ENCODE measurements at places on chromosomes 5 and 9.

DNA sequence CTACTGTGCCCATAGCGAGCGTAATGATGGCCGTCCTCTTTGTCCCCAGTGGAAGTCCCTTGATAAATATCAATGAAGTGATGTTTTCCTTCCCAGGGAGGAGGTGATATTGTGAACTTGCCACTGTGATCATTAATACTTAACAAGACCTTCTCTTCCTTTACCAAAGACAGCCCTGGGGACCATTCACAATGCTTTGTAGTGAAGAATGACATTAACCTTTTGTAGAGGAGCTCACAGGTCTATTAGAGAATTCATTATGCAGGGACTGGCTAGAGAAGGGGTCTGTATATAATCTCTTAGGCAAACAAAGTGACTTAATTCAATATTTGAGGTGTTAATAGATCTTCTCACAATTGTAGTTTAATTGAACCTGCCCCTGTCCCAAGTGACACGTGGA lies 452.9 kb upstream of the DMAC1 start:
- no peak for DNase-seq

- no peak for DNase-seq
Observed at GRCh38 chr5:146073239-146073900, 32.0 kb downstream of the PLAC8L1 start.

- DNase-seq = no peak
Observed at GRCh38 chr5:125848751-125849150, 574.5 kb upstream of the GRAMD2B start.

DNA sequence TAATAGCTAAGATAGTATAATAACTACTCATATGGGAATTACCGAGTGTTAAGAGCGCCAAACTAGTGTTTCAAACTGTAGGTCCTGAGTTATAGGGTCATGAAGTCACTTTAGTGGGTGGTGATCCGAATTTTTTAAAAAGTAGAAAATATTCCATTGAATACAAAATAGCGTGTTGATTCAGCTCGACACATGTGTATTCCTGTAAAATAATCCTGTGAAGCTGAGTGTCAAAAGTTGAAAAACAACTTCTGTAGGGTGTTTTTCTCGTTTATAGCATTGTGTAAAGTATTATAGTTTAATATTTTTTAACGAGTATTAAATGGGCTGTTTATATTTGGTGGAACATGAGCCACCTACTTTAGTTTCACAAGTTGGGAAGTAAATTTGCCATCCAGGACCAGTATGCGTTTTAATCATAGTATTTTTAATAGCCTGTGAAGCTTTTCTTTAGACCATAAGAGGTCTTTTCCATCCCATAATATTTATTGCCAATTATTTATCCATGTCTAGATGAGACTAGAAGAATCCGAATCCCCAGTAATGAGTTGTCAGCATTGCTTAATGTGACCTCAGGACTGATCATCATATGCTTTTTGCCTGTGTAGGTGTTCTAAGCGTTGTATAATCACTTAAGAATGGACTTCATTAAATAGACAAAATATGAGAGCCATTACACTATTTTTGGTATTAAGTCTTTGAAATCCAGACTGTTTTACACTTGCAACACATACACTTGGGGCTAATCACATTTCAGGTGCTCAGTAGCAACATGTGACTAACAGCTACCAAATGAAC lies 84.1 kb downstream of the PTPDC1 start:
- DNase-seq = no peak

- no peak for DNase-seq
Observed at GRCh38 chr5:142817949-142818431, 47.8 kb downstream of the ARHGAP26 start.

DNA sequence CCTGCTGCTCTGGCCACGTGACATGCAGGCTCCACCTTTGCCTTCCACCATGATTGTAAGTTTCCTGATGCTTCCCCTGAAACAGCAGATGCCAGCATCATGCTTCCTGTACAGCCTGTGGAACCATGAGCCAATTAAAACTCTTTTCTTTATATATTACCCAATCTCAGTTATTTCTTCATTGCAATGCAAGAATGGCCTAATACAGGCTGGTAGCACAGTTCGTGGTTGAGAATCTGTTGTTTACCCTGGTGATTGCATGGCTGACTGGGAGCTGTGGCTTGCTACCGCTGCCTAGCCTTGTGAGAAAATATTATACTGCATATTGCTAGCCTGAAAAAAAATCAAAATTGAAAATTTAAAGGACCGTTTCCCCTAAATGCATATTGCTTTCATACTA lies 44.8 kb upstream of the PTPN3 start:
- no peak for DNase-seq

- no peak for DNase-seq
Observed at GRCh38 chr9:88923653-88924288, 67.5 kb upstream of the S1PR3 start.

GRCh38 chr9:2082772-2083171 lies 67.6 kb downstream of the SMARCA2 start:
- no peak for DNase-seq

GRCh38 chr5:172113036-172113435 lies 75.0 kb downstream of the STK10 start:
- DNase-seq = no peak

DNA sequence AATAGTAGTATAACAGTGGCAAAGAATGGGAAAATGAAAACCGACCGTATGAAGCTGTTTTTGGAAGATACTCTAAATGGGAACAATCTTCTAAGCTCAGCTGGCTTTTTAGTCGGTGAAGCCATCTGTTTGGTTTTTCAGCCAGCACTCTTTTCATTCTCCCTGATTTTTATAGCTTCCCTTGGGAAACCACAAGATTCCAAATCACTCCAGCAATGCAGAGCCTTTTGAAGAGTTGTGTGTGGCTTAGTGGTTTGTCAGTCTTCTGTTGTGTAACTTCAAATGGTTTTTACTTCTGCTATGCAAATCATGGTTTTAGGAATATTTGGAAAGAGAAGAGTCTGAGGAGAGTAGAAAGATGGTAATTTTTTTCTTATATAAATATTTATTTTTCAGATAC lies 180.7 kb downstream of the KDM4C start:
- peak; percentile 93 for DNase-seq

GRCh38 chr5:44814761-44815160 lies 6.0 kb downstream of the MRPS30 start:
- no peak for DNase-seq

DNA sequence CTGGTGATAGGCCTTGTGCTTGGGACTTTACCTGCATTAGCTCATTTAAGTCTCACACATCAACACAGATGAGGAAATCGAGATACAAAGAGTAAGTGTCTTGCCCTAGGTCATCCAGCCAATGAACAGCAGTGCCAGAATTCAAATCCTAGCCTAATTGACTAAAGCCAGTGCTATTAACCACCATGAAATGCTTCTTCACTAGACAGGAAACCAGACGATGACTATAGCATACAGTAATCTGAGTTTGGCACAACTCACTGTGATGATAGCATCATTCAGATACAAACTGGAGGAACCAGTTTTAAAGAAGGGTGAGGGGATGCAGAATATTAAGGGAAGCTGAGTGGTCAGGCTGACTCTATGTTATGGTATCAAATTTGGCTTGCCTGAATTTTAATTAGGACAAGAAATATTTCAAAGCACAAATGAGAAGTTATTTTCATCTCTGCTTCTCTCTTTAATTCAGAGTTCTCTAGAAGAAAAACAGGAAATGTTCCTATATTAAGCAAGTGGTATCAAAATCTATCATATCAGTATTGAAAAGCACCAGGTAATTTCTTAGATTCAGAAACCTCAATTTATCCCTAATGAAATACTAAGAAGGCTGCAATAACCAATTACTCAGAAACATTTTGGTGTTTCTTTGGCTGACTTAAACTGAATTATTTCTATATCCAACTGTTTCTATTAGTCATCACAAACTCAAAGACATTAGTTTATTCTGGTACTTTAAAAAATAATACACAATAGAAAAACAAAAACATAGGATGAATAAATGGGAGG lies 147.0 kb upstream of the RASA1 start:
- DNase-seq = peak; percentile 74

GRCh38 chr5:180553530-180553929 lies 37.8 kb downstream of the SCGB3A1 start:
- DNase-seq = no peak

DNA sequence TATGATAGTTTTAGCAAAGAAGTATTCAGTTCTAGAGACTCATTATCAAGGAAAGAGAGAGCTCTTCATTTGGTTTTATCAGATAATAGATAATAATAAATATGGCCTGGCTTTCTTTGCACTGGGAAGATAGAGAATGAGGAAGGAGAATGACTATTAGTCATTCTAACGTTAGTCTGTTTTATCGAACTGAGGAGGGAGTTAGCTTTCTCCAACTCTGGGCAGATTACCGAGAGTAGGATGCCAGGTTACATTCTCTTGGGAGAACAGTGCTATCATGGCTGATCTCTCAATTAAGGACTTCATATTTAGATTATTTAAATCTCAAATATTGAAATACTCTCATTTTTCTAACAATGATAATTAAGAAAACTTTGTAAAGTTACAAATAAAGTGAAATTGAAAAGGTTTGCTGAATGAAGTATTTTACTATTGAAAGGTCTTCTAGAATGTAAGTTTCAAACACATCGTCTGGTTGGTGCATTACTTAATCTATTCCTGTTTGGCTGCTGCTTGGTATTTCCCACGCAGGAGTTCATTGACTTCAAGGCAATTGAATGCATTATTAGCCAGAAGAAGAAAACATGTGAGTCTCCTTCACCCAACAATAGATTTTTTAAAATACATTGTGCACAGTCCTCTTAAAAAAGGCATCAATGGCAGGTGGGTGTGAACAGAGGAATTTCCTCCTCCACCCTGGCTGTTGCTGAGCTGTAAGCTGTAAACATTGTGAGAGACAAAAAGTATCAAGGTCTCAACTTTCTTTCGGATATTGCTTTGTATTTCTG lies 140.8 kb downstream of the C9orf152 start:
- DNase-seq = no peak

- no peak for DNase-seq
Observed at GRCh38 chr5:1673042-1673677, 126.5 kb downstream of the MRPL36 start.

DNA sequence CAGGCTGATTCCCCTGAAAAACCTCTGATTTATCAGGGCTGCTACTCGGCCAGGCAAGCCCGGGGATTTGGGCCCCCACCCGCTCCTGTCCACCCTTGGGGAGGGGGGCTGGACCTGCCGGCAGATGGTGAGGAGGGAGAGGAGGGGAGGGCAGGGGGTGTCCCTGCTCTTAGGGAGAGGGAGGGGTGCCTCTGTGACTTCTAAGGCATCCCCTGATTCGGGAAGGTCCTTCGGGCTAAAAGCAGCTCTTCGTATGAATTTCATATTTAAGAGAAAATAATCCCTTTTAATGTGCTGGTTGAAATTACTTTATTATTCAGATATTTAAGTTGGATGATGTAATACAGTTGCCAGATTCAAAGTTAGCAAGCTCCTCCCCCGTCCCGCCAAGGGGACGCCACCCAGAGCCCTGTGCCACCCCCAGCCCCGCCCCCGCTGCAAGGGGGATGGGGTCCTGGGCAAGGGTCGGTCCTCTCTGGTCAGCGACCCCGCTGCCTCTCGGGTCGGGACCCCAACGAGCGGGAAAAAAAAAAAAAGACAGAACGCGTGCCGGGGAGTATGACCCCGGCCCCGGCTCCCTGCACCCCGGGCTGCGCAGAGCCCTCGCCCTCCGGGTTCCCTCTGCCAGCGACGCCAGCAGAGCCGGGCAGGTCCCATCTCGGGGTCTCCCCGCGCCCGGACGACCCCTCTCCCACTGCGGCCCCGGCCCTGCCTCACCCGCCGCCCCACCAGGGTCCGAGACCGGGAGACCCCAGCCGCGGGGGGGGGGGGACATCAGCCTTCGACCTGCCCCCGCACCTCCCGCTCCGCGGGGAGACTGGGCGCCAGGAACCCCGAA lies 12.4 kb downstream of the LHX3 start:
- no peak for DNase-seq

DNA sequence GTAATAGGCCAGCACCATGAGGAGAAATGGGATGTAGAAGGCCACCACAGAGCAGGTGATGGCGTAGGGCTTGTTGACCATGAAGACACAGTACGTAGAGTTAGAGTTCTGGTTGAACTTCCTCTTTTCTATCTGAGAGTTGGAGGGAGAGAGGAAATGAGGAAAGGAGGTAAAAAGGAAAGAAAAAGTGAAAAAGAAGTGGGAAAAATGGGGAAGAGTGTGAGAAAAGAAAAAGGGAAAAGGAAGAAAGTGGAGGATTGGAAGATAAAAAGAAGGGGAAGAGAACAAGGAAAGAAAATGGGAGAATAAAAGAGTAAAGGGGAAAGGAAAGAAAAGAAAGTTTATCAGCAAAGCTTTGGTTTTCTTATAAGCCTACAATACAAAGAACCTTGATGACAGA lies 126.1 kb downstream of the FBXO38 start:
- DNase-seq = no peak

DNA sequence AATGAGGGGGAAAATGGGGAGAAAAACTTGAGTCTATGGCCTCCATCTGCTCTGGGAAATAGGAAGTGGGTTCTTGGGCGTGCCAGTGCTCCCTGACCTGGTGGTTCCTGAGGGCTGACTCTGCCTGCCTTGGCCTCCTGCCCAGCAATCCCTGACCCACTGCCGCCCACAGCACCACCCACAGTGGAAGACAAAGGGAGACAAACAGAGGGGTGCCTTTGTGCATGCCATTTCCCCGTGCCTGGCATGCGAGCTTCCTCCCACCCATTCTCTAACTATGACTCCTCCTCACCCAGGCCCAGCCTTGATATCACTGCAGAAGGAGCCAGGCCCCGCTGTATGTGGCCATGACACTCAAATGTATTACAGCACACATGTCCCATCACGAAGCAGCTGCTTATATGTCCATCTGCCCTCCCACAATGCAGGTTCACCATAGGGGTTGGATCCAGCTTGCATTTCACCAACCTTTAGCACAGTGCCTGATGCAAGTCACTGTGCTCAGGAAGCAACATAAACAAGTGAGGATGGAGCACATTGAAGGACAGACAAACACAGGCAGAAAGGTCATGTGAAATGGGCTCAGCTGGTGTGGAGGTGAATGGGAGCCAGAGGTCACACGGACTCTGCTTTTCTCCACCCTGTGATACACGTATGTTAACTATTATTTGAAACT lies 84.4 kb downstream of the ADRB2 start:
- DNase-seq = no peak

GRCh38 chr9:73132034-73132776 lies 19.5 kb upstream of the ANXA1 start:
- peak; percentile 69 for DNase-seq

DNA sequence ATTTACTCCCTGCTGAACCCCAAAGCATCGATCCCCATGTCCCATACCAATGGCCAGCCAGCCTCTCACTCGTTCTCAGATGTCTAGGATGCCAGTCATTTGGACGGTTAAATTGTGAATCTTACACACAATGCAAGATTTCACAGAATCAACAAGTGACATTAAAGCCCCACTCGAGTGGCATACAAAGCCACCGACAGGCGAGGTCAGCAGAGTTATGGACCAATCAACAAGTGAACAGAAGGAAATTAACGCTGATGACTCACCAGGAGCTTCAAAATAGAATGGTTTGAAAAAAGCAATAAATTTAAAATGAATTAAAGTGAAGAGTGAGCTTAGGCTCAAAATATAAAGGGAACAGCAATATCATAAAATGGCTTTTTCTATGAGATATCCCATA lies 8.2 kb upstream of the RUFY1 start:
- no peak for DNase-seq

- DNase-seq = no peak
Observed at GRCh38 chr9:136882109-136882946, 4.0 kb upstream of the TRAF2 start.
